ENCODE measurements at places on chromosomes 6 and 20. TPM values are rescaled to one million over a fixed set of nuclear protein-coding genes. Genes with fewer than 3 reads are reported as not detected.

GRCh38 chr6:95958686-95959085 is 57.1 kb upstream of the FUT9 start:
- DNase-seq = no peak
- no peaks in the 10 kb centered on the region for H3K4me1 ChIP-seq
- no peak overlapping the region for H3K4me3 ChIP-seq

GRCh38 chr6:154931711-154932424 is 63.2 kb upstream of the TIAM2 start:
- no peak overlapping the region for H3K4me3 ChIP-seq
- no peaks in the 10 kb centered on the region for H3K36me3 ChIP-seq
- no peaks in the 10 kb centered on the region for H3K27me3 ChIP-seq

DNA sequence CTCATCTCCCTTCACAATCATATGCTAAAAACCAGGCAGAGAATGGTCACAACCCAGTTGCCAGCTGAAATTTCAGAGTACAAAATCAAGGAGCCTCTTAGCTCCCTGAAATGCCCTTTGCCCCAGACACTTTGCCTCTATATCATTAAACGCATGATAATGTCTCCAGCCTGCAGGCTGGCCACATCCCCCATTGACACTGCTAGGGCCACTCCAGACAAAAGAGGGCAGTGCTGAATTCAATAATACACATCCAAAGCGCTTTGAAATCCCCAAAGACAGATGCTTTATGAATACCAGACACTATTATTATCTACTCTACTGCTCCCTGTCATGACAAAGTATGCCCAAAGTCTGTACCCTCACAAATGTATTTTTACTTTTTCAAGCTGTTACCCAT is 348.3 kb upstream of the POU3F2 start:
- no peaks in the 10 kb centered on the region for H3K4me1 ChIP-seq
- no peak overlapping the region for H3K27ac ChIP-seq
- no peak overlapping the region for H3K4me3 ChIP-seq
- no peaks in the 10 kb centered on the region for H3K36me3 ChIP-seq

Gene NOX3
- not detected for total RNA-seq

Gene LKAAEAR1
- not detected for total RNA-seq

Gene MACROD2
- total RNA-seq = 8.5 TPM

DNA sequence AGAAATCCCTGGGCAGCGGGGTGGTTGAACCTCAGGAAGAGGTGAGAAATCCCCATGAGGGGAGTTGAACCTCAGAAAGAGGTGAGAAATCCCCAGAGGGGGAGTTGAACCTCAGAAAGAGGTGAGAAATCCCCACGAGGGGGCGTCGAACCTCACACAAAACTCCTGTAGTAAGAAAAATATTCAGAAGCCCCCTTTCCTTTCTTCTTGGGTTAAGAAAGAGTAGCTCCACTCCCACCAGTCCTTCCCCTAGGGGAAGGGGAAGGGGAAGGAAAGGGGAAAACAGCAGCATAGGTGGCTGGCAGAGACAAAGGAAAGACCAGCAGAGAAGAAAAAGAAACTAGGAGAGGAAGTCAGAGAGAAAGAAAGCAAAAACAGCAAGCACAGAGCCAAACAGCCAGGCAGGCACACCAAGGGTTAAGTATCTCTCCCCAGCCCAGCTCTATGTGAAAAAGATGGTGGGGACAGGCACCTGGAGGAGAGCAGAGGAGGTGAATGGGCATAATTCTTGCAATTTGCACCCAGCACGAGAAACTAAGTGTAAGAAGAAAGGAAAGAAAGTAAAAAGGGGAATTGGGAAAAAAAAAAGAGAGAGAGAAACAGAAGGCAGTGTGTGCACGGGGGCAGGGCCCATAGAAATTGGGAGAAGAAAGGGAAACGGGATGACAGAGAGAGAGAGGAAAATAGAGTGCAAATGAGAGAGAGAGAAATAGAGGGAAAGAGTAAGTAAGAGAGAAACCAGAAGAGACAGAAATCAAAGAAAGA is 88.2 kb downstream of the PLG start:
- no peak overlapping the region for H3K27ac ChIP-seq
- no peak overlapping the region for H3K4me3 ChIP-seq
- H3K27me3 ChIP-seq = no peaks in the 10 kb centered on the region
- no peaks in the 10 kb centered on the region for H3K36me3 ChIP-seq

DNA sequence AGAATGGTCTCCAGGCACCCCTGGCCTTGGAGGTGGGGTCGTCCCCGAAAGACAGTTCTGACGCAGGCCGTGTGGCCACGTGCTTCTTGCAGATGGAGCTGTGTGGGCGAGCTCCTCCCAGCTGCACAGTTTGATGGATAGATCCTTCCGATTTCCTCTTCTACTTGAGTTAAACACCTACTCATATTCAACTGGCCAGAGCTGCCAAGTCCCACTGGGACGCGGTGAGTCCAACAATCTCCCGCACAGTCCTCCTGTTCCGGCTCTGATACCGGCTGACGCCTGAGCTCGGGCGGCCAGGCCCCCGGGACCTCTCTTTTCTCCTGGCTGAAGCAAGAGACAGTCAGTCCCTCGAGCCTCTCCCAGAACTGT is 57.9 kb upstream of the DACT2 start:
- H3K4me1 ChIP-seq = no peaks in the 10 kb centered on the region
- no peak overlapping the region for H3K27ac ChIP-seq
- H3K36me3 ChIP-seq = no peaks in the 10 kb centered on the region
- H3K27me3 ChIP-seq = peaks cover 57% of the 10 kb centered on the region

- DNase-seq = no peak
- no peak overlapping the region for H3K4me3 ChIP-seq
- no peaks in the 10 kb centered on the region for H3K27me3 ChIP-seq
- H3K4me1 ChIP-seq = peaks cover 13% of the 10 kb centered on the region
- peaks cover 3% of the 10 kb centered on the region for H3K36me3 ChIP-seq
Observed at GRCh38 chr6:42333612-42334011, 116.0 kb upstream of the MRPS10 start.

DNA sequence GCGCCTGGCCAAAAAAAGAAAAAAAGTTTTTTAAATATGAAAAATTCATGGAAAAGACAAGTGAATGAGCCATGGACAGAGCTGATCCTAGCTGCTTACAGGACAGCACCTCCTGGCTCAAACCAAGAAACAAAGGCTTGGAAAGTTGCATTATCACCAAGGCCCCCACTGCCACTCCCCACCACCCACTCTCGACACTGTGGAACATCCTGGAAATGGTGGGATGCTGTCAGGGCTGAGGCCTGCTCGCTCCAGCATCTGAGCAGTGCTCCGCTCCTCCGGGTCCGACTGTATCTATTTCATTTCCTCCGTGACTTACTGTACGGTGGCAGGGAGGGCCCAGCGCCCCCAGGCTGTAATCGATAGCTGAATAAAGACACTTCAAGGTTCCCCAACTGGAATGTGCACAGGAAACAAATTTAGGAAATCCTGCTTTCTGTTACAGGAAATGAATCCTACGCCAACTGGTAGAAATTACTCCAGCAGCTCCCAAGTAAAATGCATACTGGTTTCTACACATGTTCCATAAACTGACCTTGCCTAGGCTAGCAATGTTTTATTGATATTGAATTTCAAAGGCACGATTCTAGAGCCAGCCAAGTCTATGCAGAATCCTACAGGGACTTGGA is 109.5 kb upstream of the NFATC2 start:
- no peak overlapping the region for H3K4me3 ChIP-seq
- no peaks in the 10 kb centered on the region for H3K27me3 ChIP-seq
- H3K4me1 ChIP-seq = no peaks in the 10 kb centered on the region
- H3K36me3 ChIP-seq = 0 out of 2 replicates have a peak, but pooled peaks cover 4% of the 10 kb centered on the region
- DNase-seq = no peak
- no peak overlapping the region for H3K27ac ChIP-seq

- H3K4me1 ChIP-seq = peaks cover 16% of the 10 kb centered on the region
- peak overlapping the region; percentile 14 for H3K4me3 ChIP-seq
- H3K36me3 ChIP-seq = no peaks in the 10 kb centered on the region
- peak; percentile 47 for DNase-seq
- 0 out of 2 replicates have a peak overlapping the region, but pooled peaks have one; percentile 37 for H3K27ac ChIP-seq
- no peaks in the 10 kb centered on the region for H3K27me3 ChIP-seq
Observed at GRCh38 chr6:82144852-82145340, 102.6 kb downstream of the IBTK start.

DNA sequence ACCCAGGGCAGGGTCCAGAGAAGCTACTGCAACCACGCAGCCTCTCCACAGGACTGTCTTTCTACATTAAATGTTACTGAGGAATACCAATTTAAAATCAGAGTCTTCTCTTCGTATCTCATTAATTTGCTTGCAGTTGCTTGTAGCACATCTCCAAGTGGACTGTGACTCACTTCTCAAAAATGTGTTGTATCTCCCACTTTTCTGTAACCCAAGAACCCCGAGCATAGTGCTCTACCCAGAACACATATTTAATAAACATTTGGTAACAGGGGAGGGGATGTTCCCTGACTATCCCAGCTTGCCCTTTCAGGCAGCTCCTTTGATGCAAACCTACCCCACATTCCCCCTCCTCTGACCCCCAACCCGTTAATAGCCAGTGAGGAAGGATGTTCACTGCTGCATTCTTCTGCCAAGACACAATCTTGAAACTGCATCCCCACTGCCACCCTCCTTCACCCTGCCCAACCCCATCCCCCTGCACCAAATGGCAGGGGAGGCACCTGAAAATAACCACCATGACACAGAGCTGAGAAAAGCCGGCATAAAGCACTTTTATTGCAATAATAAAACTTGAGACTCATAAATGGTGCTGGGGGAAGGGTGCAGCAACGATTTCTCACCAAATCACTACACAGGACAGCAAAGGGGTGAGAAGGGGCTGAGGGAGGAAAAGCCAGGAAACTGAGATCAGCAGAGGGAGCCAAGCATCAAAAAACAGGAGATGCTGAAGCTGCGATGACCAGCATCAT is 24.2 kb downstream of the FKBP1A start:
- DNase-seq = no peak
- no peaks in the 10 kb centered on the region for H3K4me1 ChIP-seq
- no peaks in the 10 kb centered on the region for H3K27me3 ChIP-seq
- peaks cover 30% of the 10 kb centered on the region for H3K36me3 ChIP-seq
- H3K27ac ChIP-seq = no peak overlapping the region

Gene DEFB132
- total RNA-seq = not detected

DNA sequence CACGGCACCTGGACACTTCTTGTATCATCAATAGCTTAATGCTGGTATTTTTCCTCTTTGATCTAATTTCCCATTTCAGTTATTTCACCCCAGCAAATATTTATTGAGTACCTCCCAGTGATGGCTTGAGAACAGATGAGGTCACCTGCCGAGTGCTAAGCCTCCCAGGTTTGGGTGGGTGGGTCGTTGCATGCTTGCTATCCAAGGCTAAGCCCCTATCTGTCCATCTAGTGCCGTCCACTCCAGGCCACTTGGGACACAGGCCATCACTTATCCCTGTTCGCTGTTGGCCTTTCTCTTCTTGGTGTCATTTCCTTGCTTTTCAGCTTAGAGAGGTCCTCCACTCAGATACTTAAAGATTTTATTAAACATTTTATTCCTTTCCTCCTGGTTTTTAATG is 10.8 kb upstream of the NNAT start:
- H3K4me1 ChIP-seq = no peaks in the 10 kb centered on the region
- DNase-seq = no peak
- peaks cover 10% of the 10 kb centered on the region for H3K36me3 ChIP-seq
- no peak overlapping the region for H3K27ac ChIP-seq

DNA sequence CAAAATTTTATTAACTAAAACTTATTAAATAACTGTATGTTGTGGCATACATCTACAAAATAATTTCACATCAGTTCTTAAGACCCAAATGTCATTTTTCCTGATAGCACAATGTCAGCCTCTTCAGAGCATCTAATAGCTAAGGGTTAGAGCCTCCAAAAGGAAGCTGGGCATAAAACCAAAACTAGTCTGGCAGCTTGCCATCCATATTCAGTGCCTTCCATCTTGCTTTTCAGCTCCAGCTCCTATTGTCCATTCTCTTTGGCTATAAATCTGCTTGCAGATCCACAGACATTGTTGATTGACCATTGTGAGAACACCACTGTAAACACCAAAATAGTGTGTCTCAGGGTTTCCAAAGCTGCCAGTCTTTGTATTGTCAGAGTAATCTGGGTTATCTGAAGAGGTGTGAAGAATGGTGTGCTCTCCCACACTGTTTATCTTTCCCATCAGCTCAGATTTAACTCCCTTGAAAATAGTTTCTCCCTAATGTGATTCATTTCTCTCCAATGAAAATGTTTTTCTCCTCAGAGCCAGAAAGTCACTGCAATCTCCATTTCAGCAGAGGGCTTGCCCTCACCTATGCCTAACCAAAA is 154.8 kb upstream of the KCNQ5 start:
- no peaks in the 10 kb centered on the region for H3K4me1 ChIP-seq
- DNase-seq = no peak
- no peaks in the 10 kb centered on the region for H3K27me3 ChIP-seq
- H3K27ac ChIP-seq = no peak overlapping the region
- H3K4me3 ChIP-seq = no peak overlapping the region

Gene MOG
- not detected for total RNA-seq

DNA sequence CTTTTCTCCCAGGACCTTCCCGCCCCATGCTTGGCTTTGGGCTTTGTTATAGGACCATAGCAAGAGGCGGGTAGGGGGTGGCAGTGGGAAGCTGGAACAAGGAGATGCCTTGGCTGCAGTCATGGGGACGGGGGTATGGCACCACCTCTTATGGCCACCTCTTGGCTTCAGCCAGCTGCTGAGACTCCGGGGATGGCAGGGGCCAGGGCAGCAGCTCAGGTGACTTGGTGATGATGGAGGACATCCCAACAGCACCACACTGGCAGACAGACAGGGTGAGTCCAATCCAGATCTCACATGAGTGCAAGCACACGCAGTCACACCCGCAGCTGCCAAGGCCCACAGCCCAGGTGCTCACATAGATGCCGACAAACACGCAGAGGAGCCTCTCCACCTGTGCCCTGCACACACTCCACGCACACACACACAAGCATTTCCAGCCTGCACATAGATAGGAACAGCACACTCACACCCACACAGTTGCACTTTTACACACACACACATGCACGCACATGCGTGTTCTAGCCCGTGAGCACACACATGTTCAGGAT is 6.2 kb downstream of the NOL4L start:
- H3K4me1 ChIP-seq = peaks cover 16% of the 10 kb centered on the region
- DNase-seq = no peak
- H3K27ac ChIP-seq = no peak overlapping the region
- H3K4me3 ChIP-seq = no peak overlapping the region
- no peaks in the 10 kb centered on the region for H3K27me3 ChIP-seq

DNA sequence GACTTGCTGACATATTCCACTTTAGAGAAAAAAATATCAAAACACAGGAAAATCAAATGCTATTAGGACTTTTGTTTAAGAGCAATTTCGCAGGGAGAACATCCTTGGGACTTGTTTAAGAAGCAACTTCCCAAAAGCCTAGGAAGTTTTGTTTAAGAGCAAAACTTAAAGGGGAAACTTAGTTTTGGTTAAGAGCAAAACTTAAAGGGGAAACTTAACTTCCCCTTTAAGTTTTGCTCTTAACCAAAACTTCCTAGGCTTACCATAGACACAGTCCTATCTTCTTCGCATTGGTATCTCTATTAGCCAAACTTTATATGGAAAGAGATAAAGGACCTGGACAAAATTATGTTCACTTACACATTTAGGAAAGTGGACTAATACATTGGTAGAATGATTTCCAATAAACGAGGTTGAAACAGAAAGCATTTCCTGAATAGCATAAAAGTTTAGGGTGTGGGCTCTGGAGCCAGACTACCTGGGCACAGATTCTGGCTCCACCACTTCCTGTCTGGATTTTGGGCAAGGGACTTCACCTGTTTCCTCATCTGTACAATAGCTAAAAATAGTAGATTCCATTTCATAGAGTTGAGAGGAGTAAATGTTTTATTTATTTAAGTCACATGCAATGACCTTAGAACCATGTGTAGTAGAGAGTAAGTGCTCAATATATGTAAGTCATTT is 15.7 kb downstream of the PAQR8 start:
- no peaks in the 10 kb centered on the region for H3K4me1 ChIP-seq
- H3K27ac ChIP-seq = no peak overlapping the region
- H3K4me3 ChIP-seq = no peak overlapping the region
- H3K36me3 ChIP-seq = no peaks in the 10 kb centered on the region
- no peak for DNase-seq
- H3K27me3 ChIP-seq = no peaks in the 10 kb centered on the region

All from PC-9 (cell line).